ENCODE measurements at places on chromosomes 12 and 14.

- DNase-seq: no peak
Observed at GRCh38 chr12:111798182-111798581, 31.4 kb downstream of the ALDH2 start.

DNA sequence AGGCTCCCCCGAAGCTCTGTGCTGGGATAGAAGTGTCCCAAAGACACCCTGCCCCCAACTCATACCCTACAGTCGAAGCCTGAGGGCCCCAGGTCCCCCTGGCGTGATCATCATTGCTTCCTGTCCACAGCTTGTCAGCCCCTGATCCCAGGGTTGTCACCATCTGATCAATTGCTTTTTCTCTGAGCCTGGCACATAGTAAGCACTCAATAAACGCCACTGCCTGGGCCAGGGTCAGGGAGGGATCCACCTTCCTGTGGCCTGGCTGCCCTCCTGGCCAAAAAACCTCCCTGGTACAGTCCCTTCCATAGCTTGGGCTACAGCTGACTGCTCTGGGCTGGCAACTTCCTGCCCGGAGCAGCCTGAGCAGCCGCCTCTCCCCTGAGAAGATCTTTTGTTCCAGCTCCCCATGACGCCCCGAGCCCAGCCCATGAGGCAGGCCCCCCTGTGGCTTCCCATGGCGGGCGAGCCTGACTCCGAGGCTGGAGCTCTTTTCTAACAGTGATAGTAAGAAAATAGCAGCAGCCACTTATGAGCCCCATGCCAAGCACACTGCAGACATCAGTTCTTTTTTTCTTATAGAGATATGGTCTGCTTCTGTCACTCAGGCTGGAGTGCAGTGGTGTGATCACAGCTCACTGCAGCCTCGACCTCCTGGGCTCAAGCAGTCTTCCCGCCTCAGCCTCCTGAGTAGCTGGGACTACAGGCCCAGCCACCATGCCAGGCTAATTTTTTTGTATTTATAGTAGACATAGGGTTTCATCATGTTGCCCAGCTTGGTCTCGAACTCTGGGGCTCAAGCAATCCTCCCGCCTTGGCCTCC, 6.5 kb downstream of the SH2B3 start:
- DNase-seq: no peak

DNA sequence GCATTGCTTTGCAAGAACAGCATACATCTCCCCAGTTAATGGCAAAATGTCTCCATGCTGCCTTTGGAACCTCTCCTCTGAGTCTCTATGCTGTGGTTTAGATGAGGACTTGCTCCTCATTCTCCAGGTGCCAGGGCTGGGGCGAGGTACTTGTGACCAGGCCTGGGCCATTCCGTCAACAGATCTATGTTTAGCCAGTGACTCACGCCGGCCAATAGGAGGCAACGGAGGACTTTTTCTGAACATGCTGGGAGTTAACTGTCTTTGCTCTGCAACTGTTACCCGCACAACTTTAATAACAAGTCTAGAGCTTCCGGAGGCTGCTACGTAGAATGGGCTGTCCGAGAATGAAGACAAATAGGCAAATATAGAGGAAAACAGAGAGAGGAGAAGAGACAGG, 214.2 kb downstream of the GLT1D1 start:
- DNase-seq: no peak

- no peak for DNase-seq
Observed at GRCh38 chr12:114735680-114736374, 51.9 kb upstream of the TBX3 start.

GRCh38 chr12:126346087-126346486, 1280.9 kb downstream of the AACS start:
- DNase-seq: no peak

GRCh38 chr14:22993517-22993916, 11.2 kb upstream of the AJUBA start:
- DNase-seq: no peak

DNA sequence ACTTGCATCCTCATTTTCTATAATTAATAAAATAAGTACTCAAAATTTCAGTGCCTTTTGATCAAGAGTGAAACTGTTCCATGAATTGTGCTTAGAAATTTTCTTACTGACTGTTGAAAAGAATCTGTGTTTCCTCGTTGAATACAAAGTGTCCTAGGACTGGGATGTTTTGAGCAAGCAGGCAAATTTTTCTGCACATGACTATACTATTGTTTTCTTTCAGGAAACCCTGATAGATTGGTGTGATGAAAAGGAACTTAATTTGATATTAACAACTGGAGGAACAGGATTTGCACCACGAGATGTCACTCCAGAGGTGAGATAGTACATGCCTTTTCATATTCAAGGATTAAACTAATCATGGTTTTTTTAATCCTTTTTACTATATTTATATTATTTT, 316.3 kb downstream of the GPHN start:
- DNase-seq: no peak

DNA sequence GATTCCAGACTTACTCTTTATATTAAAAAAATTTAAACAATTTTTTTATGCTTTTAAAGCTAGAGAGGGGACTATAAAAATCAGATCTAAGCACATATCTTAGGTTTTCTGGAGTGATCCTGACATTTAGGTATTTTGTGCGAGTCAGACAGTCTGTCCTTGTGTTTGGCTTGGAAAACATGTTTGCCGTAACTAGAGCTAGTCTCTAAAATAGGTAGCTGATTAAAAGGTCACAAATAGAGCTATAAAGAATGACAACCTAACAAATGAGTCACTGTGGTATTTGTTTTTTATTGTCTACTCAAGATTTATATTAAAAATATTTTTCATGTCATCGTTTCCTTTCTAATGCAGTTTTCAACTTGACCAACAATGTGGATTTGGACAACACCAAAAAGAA, 73.4 kb downstream of the MNAT1 start:
- no peak for DNase-seq

GRCh38 chr14:101808020-101808641, 46.6 kb downstream of the PPP2R5C start:
- DNase-seq: no peak

DNA sequence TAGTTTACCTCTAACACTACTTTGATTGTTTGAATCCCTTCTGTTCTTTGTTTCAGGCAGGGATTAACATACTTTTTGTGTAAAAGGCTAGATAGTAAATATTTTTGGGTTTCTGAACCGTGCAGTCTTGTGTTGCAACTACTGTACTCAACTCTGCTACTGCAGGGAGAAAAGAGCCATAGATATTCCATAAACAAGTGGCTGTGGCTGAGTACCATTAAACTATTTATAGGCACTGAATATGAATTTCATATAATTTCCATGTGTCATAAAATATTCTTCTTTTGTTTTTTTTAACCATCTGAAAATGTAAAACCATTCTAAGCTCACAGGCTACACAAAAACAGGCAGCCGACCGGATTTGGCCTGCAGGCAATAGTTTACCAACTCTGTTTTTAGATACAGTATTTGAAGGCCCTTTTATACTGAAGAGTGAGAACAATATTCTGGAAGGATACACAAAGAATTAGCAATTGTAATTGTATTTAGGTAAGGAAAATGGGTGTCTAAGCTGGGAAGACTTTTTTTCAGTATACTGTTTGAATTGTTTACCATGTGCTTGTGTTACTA, 15.7 kb downstream of the NR1H4 start:
- no peak for DNase-seq

DNA sequence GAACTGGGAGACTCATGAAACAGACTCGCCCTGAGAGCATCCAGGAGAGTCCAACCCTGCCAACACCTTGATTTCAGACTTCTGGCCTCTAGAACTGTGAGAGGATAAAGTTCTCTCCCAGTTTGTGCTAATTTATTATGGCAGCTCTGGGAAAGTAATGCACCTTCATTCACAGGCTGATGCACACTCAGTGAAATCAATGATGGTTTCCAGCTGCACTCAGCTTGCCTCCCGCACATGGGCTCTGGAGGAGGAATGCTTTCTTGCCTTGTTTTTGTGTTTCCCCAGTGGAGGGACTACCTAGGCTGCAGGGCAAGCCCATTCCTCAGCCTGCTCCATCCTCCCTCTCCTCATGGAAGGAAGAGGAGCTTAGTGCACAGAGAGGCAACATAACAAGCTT, 45.7 kb downstream of the TMEM132C start:
- no peak for DNase-seq

GRCh38 chr12:114529966-114530365, 124.0 kb upstream of the TBX5 start:
- no peak for DNase-seq

DNA sequence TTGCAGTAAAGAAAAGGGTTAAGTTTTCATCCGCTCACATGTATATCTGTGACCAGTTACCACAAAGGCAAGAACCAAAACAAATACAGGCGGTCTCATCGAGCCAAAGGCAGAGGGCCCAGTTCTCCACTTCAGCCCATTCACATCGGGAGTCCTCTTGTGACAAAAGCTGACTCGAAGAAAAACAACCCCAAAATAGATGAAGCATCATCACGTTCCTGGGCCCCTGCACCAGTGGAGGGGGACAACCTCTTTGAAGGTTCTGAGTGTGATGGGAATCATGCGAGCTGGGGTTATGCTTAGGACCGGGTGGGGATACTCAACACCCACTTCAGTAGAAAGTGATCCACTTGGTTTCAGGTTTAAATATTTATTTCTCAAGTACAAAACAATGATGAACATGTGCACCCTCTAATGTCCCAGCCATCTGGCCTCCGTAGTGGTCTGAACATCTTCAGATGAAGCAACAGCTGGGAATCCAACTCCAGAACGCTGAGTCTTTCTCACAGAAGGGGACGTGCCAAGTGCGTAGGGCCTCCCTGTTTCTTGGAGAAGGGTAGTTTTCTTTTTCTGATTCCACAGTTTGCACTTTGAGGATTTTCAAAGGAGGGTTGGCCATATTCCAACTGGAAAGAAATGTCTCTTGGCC, 8.4 kb downstream of the GSC start:
- DNase-seq: no peak

GRCh38 chr14:89198544-89199329, 218.3 kb downstream of the FOXN3 start:
- no peak for DNase-seq

GRCh38 chr14:74682169-74682952, 30.5 kb downstream of the AREL1 start:
- no peak for DNase-seq

- no peak for DNase-seq
Observed at GRCh38 chr14:90624227-90624626, 192.0 kb downstream of the TTC7B start.

GRCh38 chr14:95286645-95287044, 33.1 kb downstream of the CLMN start:
- peak; percentile 15 for DNase-seq

GRCh38 chr14:22580625-22581024, 8.4 kb downstream of the DAD1 start:
- DNase-seq: no peak

GRCh38 chr12:95116341-95116740, 42.9 kb upstream of the NR2C1 start:
- DNase-seq: no peak

DNA sequence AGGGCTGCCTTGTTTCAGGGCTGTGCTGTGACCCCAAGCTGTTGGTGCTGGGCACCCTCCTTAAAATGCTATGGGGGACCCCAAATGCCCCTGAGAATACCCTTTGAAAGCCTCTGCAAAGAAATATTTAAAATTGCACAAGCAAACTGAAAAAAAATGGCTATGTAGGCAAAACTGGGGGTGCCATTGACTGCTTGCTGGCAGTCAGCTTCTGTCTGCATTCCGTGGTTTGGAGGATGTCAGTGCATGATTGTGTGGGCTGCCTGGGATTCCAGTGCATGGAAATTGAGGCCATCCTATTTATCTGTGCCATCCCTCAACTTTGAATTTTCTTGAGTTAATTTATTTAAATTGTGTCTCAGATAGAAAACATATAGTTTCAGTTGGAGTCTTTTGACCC, 113.7 kb upstream of the RTL1 start:
- peak; percentile 20 for DNase-seq

GRCh38 chr14:91339671-91340369, 77.8 kb downstream of the CCDC88C start:
- DNase-seq: no peak

Data from type B pancreatic cell (in vitro differentiated cells).